ENCODE measurements at places on chromosomes 4 and X.

GRCh38 chr4:5878359-5878758, 14.5 kb downstream of the CRMP1 start:
- no peak for DNase-seq

DNA sequence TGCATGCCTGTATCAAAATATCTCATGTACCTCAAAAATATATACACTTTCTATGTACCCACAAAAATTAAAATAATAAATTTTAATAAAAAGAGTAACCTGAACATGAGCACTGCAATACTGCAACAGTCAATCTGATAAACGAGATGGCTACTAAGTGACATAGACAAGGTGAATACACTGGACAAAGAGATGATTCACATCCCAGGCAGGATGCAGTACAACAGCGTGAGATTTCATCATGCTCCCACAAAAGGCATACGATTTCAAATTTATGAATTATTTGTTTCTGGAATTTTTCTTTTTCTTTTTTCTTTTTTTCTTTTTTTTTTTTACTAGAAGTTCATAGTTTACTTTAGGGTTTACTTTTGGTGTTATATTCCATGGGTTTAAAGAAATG, 12.2 kb upstream of the FGF16 start:
- DNase-seq = no peak

DNA sequence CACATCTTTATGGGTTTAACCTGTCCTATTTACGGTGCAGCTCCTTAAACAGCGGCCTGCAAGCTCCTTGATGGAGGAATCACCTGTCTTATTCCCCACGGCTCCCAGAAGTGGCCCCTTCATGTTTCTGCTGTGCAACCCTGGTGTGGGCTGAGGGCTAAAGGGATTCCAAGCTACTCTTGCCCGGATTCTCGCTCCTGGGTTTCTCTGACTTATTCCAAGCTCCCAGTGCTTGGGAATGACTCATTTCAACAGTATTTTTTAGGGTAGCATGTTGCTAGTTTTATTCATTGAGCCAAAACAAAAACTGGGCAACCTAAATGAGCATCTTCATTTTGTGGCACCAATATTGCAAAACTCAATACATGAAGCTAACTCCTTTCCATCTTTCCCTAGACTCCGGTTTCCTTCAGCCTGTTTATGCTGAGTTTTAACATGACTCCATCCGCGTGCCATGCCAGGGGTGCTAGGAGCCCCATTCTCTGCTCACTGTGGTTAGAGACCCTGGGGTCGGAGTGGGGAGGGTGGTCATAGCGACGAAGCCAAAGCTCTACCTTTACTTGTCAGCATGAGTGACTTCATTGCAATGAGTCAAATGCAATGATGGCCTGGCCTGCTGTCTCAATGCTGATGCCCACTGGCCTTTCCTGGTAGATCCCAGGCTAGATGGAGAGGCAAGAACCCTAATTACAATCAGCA, 349.7 kb downstream of the NR3C2 start:
- DNase-seq = no peak

DNA sequence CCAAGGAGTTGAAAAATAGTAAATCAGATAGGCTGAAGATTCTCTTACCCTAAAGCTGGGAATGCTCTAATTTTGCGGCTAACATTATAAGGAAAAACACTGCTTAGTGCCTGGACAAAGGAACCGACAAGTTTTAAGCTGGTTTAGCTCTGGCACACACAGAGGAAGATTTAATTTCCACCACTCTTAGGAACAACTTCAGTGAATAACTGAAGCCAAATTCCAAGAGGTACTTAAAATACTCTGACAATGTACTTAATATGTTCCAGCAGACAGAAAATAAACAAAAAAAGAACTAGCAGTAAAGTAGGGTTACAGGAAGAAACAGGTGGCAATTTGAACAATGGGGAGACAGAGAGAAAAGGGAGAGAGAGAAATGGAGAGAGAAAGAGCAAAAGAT, 340.8 kb upstream of the NDST4 start:
- no peak for DNase-seq

- no peak for DNase-seq
Observed at GRCh38 chrX:95956745-95957144, 727.9 kb upstream of the DIAPH2 start.

- DNase-seq = no peak
Observed at GRCh38 chrX:142702749-142703148, 323.0 kb upstream of the SPANXN4 start.

DNA sequence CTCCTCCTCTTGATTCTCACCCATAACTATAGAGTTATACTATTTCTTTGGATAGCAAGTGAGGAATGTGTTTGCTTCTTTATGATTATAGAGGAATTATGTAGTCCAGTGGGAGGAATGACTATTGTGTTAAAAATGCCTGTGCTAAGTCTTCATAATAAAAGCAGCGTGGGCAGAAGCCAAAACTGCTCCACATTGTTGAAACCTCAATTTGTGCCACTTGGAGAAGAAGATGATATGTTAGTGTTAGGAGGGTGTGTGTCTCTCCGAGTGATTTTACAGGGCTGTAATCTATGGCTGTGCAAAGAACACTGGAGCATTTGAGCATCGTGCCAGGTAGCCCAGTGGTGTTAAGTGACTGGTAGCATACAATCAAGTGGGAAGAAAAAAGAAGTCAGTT, 74.3 kb downstream of the FRAS1 start:
- DNase-seq = no peak

DNA sequence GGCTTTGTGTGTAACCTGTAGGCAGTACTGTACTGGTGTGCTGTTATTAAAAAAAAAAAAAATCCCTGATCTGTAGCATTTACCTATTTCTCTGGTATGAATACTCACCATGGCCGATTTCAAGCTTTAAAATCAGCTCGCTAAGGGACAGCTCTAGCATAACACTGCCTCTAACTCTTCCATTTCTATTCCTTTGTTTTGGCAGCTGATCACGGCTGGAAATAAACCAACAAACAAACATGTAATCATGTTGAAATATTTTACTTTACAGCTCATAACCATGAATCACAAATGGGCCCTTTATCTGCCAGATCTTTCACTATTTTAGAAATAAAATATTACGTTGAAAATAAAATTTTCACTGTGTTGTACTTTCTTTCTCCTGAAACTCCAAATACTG, 60.5 kb upstream of the IL15 start:
- no peak for DNase-seq

DNA sequence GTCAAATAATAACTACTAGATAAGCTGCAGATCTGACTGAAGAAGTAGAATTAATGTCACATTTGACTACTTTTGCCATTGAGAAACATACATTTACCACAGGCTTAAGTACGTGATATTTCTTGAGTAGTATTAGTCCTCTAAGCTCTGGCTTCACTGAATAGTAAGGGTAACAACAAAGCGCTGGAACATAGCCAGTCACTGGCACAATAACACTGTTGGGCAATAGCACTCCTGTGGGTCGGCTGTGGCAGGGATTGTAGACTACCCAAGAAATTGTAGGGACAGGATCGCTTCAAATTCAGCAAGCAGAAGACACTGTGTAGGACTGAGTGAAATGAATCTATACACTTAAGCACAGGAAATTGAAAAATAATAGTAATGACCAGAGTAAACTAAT, 27.1 kb upstream of the IL15 start:
- no peak for DNase-seq

- DNase-seq = no peak
Observed at GRCh38 chr4:172962564-172963353, 205.9 kb upstream of the GALNT7 start.

- no peak for DNase-seq
Observed at GRCh38 chr4:68272860-68273259, 27.4 kb upstream of the TMPRSS11B start.

DNA sequence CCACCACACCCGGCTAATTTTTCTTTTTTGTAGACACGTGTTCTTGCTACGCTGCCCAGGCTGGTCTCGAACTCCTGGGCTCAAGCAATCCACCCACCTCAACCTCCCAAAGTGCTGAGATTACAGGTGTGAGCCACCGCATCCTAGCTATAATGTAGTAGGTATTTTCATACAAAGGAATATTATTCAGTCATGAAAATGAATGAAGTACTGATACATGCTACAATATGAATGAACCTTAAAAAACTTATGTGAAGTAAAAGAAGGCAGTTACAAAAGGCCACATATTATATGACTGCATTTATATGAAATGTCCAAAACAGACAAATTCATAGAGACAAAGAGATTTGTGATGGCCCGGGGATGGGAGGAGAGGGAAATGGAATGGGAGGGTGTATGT, 4.7 kb upstream of the GATA1 start:
- no peak for DNase-seq

Data from stimulated activated CD4-positive, alpha-beta T cell treated with anti-CD3 and anti-CD28 coated beads, Interleukin-4, amount 100 ng/mL, for 4 hours (primary cell).